ENCODE measurements at places on chromosomes 6 and 20.

GRCh38 chr6:134217105-134217797, 100.7 kb downstream of the SGK1 start:
- DNase-seq, result no peak

DNA sequence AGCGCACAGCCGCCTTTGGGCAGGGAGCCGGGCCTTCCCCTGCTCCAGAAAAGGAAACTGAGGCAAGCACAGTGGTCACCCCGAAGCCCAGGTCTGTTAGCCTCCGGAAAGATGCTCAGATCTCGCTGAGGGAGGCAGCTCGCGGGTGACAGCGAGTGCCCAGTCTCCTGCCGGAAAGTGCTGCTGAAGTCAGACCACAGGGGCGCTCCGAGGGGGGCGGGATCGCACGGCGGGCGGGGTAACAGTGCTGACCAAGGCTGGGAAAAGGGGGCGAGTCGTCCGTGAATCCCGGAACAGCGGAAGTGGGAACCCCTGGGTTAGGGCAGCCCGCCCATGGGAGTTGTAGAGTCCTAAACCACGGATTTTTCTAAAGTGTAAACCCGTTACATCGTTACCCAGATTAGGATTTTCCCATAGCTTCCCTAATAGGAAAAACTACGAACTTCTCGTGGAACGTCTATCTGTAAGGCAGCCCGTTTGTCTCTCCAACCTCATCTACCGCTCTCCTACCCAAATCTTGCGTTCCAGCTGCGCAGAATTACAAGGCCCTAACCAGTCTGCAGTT, 504 bp downstream of the VPS16 start:
- DNase-seq, result peak; percentile 43

DNA sequence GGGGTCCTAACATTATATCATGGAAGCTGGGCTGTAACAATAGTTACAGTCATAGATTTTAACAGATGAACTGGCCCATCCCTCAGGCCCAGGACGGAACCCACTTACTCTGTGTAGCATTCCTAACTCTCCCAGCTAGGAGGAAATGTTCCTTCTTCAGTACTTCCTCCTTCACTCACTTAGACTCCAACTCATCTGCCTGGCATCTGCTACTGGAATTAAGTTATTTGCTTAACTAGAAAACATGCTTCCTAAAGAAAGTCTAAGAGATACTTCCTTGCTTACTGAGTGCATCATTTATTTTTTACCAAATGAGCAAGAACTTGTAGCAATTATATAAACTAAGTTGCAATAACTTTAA, 20.5 kb downstream of the GCLC start:
- DNase-seq, result no peak

DNA sequence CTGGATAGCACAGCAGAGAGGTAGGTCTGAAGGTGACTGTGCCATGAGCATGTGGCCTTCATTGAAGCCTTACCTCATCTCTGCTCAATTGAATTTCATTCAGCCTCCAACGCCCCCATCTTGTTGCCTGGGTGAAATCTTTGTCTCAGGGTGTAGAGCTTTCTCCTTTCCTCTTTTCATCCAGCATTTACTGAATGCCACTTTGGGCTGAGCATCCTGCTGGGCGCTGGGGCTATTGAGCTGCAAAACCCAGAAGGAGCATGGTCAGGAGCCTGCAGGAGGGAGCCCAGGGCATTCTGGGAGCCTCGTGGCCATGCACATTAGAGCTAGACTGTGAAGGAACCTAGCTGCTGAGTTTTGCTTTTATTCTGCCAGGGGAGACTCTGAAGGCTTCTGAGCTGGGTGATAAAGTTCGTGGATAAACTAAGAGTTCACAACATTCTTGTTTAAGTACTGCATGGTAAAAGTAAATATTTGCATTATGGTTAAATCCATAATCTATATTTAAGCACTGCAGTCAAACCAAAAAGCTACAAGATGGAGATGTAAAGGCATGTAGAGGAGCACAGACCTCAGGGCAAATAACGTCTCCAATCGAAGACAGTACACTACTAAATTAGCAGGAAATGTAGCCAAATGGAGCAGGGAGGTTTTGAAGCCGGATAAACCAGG, 13.2 kb upstream of the ASXL1 start:
- no peak for DNase-seq

DNA sequence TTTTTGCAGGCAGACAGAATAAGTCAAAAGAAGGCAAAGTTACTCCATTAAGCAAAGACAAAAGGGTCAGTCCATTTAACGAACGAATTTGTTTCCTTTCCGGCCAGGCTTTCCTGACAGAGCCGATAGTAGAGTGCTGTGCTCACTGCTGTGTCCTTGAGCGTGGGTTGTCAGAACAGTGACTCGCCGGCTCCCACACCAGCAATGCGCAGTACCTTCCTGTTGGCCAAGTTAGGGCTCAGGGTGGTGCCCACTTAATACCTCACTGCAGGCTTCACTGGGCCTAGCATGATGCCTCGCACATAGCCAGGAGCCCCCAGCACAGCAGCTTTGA, 294.7 kb downstream of the FOXC1 start:
- no peak for DNase-seq

GRCh38 chr20:14383335-14383734, 45.9 kb upstream of the FLRT3 start:
- no peak for DNase-seq

DNA sequence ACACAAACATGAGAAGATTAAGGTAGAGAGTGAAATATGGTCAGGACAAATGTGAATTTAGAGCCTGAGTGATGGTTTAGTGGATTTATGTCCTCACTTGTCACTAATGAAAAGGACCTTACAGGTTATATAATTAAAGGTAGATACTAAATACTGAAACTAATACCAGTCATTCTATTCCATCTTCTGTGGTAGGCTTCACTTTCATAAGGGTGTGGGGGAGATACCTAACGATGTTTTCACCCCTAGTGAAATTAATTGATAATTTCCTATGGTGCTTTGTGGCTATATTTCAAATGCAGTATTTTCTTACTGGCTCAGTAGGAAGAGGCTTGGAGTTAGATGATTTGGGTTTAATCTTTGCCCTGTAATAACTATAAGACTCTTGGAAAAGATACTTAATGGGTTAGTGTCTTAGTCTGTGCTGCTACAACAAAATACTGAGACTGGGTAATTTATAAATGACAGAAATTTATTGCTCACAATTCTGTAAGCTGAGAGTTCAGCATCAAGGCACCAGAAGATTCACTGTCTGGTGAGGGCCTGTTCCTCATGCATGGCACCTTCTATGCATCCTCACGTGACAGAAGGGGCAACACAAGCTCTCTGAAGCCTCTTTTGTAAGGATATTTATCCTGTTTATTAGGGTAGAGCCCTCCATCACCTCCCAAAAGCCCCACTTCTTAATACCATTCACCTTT, 21.3 kb downstream of the RNF217 start:
- no peak for DNase-seq

DNA sequence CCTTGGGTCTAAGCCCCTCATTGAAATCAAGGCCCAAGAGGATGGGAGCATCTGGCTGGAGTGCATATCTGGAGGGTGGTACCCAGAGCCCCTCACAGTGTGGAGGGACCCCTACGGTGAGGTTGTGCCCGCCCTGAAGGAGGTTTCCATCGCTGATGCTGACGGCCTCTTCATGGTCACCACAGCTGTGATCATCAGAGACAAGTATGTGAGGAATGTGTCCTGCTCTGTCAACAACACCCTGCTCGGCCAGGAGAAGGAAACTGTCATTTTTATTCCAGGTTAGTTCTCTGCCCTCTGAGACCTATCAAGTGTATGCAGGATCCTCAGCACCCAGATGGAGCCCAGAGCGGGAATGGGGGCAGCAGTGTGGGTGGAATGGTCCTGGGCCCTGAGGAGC, 5.1 kb downstream of the BTN2A2 start:
- no peak for DNase-seq

- no peak for DNase-seq
These were observed 129.8 kb upstream of the SMLR1 start for GRCh38 chr6:130697271-130697994.

DNA sequence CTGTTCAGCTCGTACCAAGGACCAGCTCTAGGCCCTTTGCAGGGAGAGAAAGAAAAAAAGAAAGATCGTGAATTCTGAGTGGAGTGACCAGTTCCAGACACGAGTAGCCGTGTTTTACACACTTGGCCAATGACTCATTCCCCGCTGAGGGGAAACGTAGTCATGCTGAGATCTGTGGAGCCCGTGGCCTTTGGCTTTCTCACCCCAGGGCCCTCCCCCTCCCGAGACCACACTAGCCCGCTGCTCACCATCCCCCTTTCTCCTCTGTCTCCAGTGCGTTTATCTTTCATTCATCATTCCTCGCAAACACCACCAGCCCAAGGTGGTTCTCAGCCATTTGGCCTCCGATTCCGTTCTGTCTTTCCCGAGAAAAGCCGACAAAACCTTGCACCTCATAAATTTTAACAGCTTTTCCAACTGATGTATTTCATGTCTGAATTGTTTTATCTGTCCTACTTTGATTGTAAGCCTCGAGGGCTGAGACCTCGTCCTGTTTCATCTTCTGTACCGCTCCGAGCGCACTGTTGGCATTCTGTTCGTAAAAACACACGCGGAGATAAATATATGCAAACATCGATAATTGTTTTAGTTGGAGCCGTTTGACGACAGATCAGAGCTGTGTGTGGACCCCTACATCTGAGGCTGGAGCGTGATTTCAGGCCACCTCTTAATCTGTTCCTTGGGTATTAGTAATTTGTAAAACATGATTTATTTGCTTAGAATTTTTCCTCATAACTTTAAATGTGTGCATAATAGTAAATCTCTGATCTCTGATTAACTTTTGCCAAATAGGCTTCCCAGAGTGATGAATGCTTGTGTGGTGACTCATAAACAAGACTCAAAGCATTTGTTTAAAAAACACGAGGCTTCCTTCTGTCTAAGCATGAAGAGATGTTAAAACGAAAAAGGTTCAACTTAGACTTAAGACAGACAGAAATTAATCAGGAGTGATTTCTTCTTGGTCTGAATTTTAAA, 336.6 kb downstream of the CDH4 start:
- peak; percentile 57 for DNase-seq

DNA sequence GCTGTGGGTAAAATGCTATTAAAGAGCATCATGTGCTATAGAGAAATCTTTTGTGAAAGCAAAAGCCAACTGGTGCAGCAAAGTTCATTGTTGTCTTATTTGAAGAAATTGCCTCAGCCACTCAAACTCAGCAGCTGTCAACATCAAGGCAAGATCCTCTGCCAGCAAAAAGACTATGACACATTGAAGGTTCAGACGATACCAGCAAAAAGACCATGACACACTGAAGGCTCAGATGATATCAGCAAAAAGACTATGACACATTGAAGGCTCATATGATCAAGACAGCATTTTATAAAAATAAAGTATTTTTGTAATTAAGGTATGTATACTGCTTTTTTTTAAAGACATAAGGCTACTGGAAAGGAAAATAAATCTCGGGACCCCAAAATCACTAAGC, 118.4 kb upstream of the RUNX2 start:
- DNase-seq, result no peak

- DNase-seq, result no peak
These were observed 13.5 kb downstream of the KCNK17 start for GRCh38 chr6:39300739-39301138.

- no peak for DNase-seq
These were observed 323.8 kb upstream of the JARID2 start for GRCh38 chr6:14921878-14922671.

GRCh38 chr20:9220874-9221547, 152.1 kb downstream of the PLCB4 start:
- no peak for DNase-seq

DNA sequence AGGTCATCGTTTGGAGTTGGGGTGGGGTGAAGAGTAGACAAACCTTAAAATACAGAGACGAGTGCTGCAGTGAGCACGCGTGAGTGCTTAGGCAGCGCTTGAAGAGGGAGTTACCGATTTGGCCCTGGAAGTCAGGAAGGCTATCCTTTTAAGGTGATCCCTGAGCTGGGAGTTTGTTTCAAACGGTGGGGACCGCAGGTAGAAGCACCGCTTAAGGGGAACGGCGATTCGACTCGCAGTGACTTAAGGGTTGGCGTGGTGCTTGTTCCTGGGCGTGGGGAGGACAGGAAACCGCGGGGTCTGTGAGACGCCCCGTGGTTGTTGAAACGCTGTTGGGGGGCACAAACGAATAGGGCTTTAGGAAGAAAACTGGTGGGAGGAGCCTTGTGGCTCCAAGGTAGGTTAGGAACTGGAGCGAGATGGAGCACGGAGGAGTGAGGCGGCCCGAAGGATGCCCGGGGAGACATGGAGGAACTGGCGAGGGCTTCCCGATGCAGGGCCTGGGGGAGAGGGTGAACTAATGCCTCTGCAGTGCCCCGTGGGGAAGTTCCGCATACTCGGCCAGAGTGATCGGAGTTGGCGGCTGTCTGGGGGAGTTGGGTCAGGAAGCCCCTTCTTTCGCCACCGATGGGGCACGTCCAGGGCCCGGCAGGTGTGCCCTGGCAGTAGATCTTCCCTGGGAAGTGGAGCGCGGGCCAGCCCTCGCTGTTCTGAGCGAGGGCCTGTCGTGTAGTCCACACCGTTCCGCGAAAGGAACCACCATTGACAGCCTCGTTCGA, 1.3 kb upstream of the CDYL start:
- peak; percentile 37 for DNase-seq

- DNase-seq, result peak; percentile 85
These were observed 73.0 kb upstream of the NHSL1 start for GRCh38 chr6:138572167-138572875.

GRCh38 chr6:44969446-44970185, 358.5 kb upstream of the RUNX2 start:
- no peak for DNase-seq

GRCh38 chr20:32911355-32911754, 52.6 kb downstream of the EFCAB8 start:
- DNase-seq, result no peak

GRCh38 chr6:32609391-32609730, 19.7 kb upstream of the HLA-DRB1 start:
- no peak for DNase-seq

GRCh38 chr6:20444786-20445271, 43.1 kb downstream of the E2F3 start:
- no peak for DNase-seq

- DNase-seq, result peak; percentile 58
These were observed 90.4 kb downstream of the COL12A1 start for GRCh38 chr6:75115481-75115880.

DNA sequence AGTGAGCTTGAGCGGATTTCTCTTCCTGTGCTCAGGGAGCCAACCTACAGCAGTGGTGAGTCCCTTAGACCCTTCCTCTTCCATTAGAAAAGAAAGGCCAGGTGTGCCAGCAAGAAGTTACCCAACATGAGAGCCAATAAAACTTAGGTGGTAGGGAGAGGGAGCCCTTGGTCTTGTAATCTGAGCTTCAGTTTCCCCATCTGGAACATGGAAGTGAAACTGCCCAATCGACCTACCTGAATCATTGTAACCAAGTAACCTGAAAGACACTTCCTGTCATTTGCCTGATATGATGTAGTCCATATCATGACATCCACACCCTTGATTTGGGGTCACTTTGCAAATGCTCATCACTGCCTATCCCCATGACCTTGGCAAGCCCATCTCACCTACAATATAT, 66.4 kb downstream of the MDGA1 start:
- DNase-seq, result no peak
